Smooth muscle cell of the umbilical artery (primary cell): ENCODE measurements at places on chromosomes 13 and 19. TPM values are rescaled to one million over a fixed set of nuclear protein-coding genes. Genes with fewer than 3 reads are reported as not detected.

The GSX1 gene
- total RNA-seq, result not detected in 2 replicates

The OR7A5 gene
- not detected in 2 replicates for total RNA-seq

The CIRBP gene
- total RNA-seq, result 101 and 177 TPM in 2 replicates

The CABP5 gene
- total RNA-seq, result not detected in 2 replicates

The KL gene
- under 0.01 TPM in 1 of 2 replicates, not detected in the other for total RNA-seq

The PRKCG gene
- 0.30 TPM in 1 of 2 replicates, not detected in the other for total RNA-seq

The CPB2 gene
- 0.05 TPM in 1 of 2 replicates, not detected in the other for total RNA-seq

The CIC gene
- total RNA-seq, result 23.5 and 48.3 TPM in 2 replicates

The DLL3 gene
- under 0.01 and 0.32 TPM in 2 replicates for total RNA-seq

The SLC7A9 gene
- total RNA-seq, result 0.59 TPM in 1 of 2 replicates, not detected in the other

The TNNT1 gene
- total RNA-seq, result 1.5 and 3.0 TPM in 2 replicates

The KIRREL2 gene
- total RNA-seq, result 0.05 TPM in 1 of 2 replicates, not detected in the other

The LMTK3 gene
- total RNA-seq, result 1.7 and 2.1 TPM in 2 replicates

The SLC25A41 gene
- total RNA-seq, result not detected in 2 replicates

The SIRT6 gene
- 13.4 and 24.6 TPM in 2 replicates for total RNA-seq

The ZNF547 gene
- 5.3 and 5.4 TPM in 2 replicates for total RNA-seq

The OR7D2 gene
- under 0.01 TPM in 1 of 2 replicates, not detected in the other for total RNA-seq

The KXD1 gene
- 62.1 and 76.4 TPM in 2 replicates for total RNA-seq

The ACER1 gene
- 0.09 TPM in 1 of 2 replicates, not detected in the other for total RNA-seq

The ICAM4 gene
- total RNA-seq, result 1.9 and 2.1 TPM in 2 replicates

The SIGLEC8 gene
- total RNA-seq, result not detected in 2 replicates

The GPR12 gene
- not detected in 2 replicates for total RNA-seq

The CRX gene
- not detected in 2 replicates for total RNA-seq

The RNF126 gene
- 16.6 and 29.8 TPM in 2 replicates for total RNA-seq

The GNG7 gene
- 0.09 and 0.30 TPM in 2 replicates for total RNA-seq

The FCER2 gene
- not detected in 2 replicates for total RNA-seq

The MYO16 gene
- total RNA-seq, result not detected in 2 replicates

The LILRA1 gene
- not detected in 2 replicates for total RNA-seq

The ZNF329 gene
- total RNA-seq, result 13.4 and 17.0 TPM in 2 replicates

The SUCLA2 gene
- total RNA-seq, result 58.4 and 60.0 TPM in 2 replicates
